ENCODE measurements at places on chromosomes 12 and 14. TPM values are rescaled to one million over a fixed set of nuclear protein-coding genes. Genes with fewer than 3 reads are reported as not detected.

The TC2N gene
- total RNA-seq: 29.6 TPM

The DEPDC4 gene
- total RNA-seq: 5.5 TPM

The AMN gene
- 2.8 TPM for total RNA-seq

The SLC17A8 gene
- total RNA-seq: 0.26 TPM

The PRH2 gene
- not detected for total RNA-seq

The CCND2 gene
- 261 TPM for total RNA-seq

The AICDA gene
- total RNA-seq: not detected

GRCh38 chr12:113766131-113766878 lies 199.8 kb downstream of the RBM19 start:
- peak; percentile 34 for DNase-seq
- H3K27ac ChIP-seq: no peak overlapping the region
- H3K4me3 ChIP-seq: no peak overlapping the region
- H3K27me3 ChIP-seq: no peaks in the 10 kb centered on the region
- H3K36me3 ChIP-seq: no peaks in the 10 kb centered on the region

DNA sequence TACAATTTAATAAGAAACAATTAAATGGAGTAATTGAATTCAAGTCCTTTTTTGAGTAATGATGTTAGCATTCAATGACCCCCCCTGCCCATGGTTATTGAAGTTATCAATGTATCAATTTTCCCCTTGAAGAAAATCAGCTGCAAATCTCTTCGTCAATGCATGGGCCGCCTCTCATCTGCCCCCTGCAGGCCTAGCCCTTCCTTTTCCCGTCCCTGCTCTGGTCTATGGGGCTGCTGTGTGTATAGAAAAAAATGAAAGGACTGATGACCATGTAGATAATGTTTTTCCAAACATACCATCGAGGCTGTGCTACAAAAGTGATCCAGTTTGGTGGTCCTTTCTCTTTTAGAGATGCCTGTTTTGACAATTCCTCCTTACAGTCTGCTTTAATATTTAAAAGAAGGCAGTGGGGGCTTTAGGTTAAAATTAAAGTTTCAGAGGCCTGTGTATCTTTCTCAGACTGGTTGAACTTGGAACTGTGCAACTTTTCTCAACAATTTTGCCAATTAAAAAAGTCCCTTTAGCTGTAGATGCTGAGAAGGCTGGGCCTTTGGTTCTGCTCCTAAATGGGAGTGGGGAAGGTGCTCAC lies 98.4 kb downstream of the APAF1 start:
- peaks cover 29% of the 10 kb centered on the region for H3K4me1 ChIP-seq
- H3K27ac ChIP-seq: no peak overlapping the region
- H3K36me3 ChIP-seq: no peaks in the 10 kb centered on the region
- DNase-seq: peak; percentile 62
- H3K27me3 ChIP-seq: peaks cover 47% of the 10 kb centered on the region

DNA sequence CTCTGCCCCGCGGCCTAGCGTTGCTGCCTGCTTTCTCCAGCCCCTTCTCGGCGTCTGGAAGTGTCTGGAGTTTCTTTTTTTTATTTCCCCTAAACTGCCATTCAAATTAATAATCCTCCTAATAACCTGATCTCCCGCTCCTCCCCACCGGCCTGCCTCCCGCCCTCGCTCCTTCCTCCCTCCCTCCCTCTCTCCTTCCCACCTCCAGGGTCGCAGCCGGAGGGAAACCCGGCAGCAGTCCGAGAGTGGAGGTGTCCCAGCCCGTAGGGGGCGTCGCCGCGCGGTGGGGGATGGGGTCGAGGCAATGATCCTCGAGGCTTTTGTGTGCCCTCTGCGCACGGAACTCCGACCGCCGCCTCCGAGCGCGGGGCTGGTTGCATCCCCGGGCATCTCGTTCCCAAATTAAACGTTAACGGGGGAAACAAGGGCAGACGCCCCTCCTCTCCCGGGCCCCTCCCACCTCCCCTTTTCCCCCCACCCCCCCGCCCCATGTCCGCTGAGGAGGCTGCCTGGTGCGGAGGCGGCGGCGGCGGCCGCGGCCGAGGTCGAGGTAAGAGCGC lies 1.0 kb upstream of the SOCS2 start:
- 0 out of 2 replicates have a peak overlapping the region, but pooled peaks have one; percentile 32 for H3K27ac ChIP-seq
- peaks cover 21% of the 10 kb centered on the region for H3K36me3 ChIP-seq
- peaks cover 31% of the 10 kb centered on the region for H3K27me3 ChIP-seq
- peak; percentile 88 for DNase-seq

GRCh38 chr12:55830601-55831446 lies 1.4 kb upstream of the DNAJC14 start:
- H3K27me3 ChIP-seq: no peaks in the 10 kb centered on the region
- peaks cover 33% of the 10 kb centered on the region for H3K4me1 ChIP-seq
- peak overlapping the region; percentile 99 for H3K27ac ChIP-seq
- peak overlapping the region; percentile 97 for H3K4me3 ChIP-seq
- peaks cover 2% of the 10 kb centered on the region for H3K36me3 ChIP-seq
- peak; percentile 69 for DNase-seq

DNA sequence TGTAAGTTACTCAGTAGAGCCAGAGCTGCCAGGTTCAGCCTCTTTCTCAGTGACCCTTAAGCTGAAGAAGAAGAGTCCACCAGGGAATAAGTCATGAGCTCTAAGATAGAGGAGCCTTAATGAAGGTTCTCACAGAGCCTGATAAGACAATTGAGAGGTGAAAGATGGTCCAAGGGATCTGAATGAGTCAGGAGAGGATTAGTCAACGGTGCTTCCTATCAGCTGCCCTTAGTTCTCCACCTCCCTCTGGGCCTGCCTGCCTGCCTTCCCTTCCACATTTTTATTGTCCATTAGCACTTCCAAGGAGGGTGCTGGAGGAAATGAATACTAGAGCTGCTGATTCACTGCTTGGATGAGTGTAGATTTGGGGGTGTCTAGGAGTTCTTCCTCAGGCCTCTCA lies 161.7 kb upstream of the RMST start:
- H3K36me3 ChIP-seq: peaks cover 7% of the 10 kb centered on the region
- no peaks in the 10 kb centered on the region for H3K27me3 ChIP-seq
- no peaks in the 10 kb centered on the region for H3K4me1 ChIP-seq
- no peak overlapping the region for H3K27ac ChIP-seq

DNA sequence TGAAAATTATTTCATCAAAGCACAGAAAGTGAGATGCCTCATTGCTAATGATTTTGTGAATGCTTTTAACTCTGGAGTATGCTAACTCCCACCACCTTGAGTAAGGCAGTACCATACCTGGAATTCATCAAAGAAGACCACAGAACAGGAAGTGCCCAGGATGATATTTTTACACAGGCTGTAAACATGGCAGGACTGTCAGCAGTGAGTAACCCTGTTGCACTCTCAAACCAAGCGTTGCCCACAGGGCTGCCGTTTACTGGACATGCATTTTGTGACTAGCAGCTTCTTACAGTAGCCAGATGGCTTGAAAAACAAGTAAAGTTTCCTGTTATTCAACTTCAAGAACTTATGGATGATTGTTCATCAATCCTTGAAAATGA lies 42.4 kb downstream of the RALGAPA1 start:
- H3K4me3 ChIP-seq: no peak overlapping the region
- DNase-seq: no peak
- H3K36me3 ChIP-seq: no peaks in the 10 kb centered on the region
- H3K27ac ChIP-seq: no peak overlapping the region
- H3K27me3 ChIP-seq: no peaks in the 10 kb centered on the region

DNA sequence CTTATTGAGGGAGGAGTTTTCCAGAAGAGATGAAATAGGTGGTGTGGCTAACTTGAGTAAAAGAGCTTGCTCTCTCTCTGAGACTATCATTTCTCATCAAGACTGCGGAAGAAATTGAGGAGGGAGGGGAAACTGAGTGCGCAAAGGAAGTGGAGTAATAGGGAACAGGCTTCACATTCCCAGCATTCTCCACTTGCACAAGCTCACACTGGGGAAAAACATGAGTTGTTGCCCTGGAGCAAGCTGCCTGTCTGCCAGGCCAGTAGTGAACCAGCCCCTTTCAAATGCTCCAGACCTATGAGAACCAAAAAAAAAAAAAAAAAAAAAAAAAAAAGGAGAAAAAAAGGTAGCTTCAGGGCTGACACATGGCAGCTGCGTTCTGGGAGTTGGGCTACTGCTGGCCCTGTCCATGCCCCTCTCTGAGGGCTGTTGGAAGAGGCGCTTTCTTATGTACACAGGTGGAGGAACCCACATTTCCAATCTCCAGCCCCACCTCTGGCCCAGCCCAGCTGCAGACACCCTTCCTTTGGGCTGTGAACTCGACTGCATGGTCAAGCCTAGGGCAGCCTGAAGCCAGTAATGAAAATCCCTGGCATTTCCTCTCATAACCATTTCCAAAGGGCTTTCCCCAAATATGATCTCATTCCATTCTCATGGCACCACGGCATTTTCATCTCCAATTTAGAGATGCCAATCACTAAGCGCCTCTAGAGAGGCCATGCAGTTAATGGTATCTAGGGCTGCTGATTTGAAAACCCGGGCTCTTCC lies 32.5 kb upstream of the EMP1 start:
- no peaks in the 10 kb centered on the region for H3K36me3 ChIP-seq
- H3K4me1 ChIP-seq: no peaks in the 10 kb centered on the region
- H3K27ac ChIP-seq: no peak overlapping the region
- no peak for DNase-seq
- no peaks in the 10 kb centered on the region for H3K27me3 ChIP-seq

- H3K4me1 ChIP-seq: peaks cover 6% of the 10 kb centered on the region
- H3K36me3 ChIP-seq: no peaks in the 10 kb centered on the region
- DNase-seq: no peak
- H3K27ac ChIP-seq: no peak overlapping the region
Measured at GRCh38 chr14:32171469-32171868, 30.4 kb upstream of the RNU6-7 start.

- DNase-seq: no peak
- no peaks in the 10 kb centered on the region for H3K36me3 ChIP-seq
- H3K4me1 ChIP-seq: peaks cover 12% of the 10 kb centered on the region
- no peaks in the 10 kb centered on the region for H3K27me3 ChIP-seq
- no peak overlapping the region for H3K4me3 ChIP-seq
Measured at GRCh38 chr14:94536836-94537235, 24.4 kb upstream of the SERPINA4 start.

- peak overlapping the region; percentile 77 for H3K27ac ChIP-seq
- H3K27me3 ChIP-seq: no peaks in the 10 kb centered on the region
- H3K4me3 ChIP-seq: no peak overlapping the region
- H3K4me1 ChIP-seq: peaks cover 43% of the 10 kb centered on the region
Measured at GRCh38 chr14:61754627-61755381, 7.4 kb upstream of the SNAPC1 start.

- H3K27me3 ChIP-seq: peaks cover 13% of the 10 kb centered on the region
- H3K4me1 ChIP-seq: no peaks in the 10 kb centered on the region
- no peak overlapping the region for H3K27ac ChIP-seq
- no peak for DNase-seq
Measured at GRCh38 chr14:106378191-106378590, 851.8 kb downstream of the TMEM121 start.

- no peaks in the 10 kb centered on the region for H3K36me3 ChIP-seq
- H3K27me3 ChIP-seq: no peaks in the 10 kb centered on the region
- no peaks in the 10 kb centered on the region for H3K4me1 ChIP-seq
- no peak overlapping the region for H3K27ac ChIP-seq
- no peak overlapping the region for H3K4me3 ChIP-seq
Measured at GRCh38 chr12:47021298-47021697, 58.1 kb upstream of the PCED1B start.

DNA sequence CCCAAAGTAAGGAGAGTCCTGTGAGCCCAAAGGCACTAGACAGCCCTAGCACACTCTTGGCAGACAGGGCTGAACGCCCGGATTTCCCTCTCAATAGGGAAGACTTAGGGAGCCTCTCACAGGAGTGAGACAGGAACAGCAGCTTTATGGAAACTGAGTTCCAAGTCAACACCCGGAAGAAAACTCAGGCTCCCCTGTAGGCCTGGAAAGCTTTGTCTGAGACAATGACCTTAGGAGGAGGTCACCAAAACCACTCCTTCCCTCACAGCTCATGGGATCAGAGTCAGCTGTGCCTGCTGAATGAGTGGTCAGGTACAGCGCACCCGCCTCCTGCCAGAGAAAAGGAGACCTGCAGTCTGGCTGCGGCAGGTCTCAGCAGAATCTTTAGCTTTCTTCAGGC lies 229.5 kb downstream of the CACNA1C start:
- peaks cover 3% of the 10 kb centered on the region for H3K27me3 ChIP-seq
- H3K4me3 ChIP-seq: no peak overlapping the region
- H3K36me3 ChIP-seq: no peaks in the 10 kb centered on the region
- H3K27ac ChIP-seq: no peak overlapping the region
- DNase-seq: peak; percentile 35

DNA sequence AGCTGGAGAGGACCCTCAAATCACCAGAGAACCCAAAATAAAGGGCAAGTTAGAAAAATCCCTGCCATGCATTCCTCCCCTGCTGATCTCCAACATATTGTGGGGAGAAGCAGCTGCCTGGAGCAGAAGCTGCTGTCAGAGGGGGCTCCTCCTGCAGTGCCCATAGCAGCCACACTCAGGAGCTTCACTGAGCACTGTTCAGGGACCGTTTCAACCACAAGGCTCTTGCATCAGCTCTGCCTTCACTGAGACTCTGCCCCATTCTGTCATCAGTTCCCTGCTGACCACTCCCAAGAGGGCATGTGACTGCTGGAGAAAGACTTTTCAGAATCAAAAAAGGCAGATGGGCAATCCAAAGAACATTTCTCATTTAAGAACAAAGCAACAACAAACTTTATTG lies 392.7 kb downstream of the GALC start:
- peaks cover 24% of the 10 kb centered on the region for H3K36me3 ChIP-seq
- no peak overlapping the region for H3K27ac ChIP-seq
- no peaks in the 10 kb centered on the region for H3K27me3 ChIP-seq
- DNase-seq: no peak

GRCh38 chr12:71415336-71416231 lies 24.0 kb upstream of the LGR5 start:
- H3K36me3 ChIP-seq: peaks cover 18% of the 10 kb centered on the region
- no peaks in the 10 kb centered on the region for H3K4me1 ChIP-seq
- H3K4me3 ChIP-seq: no peak overlapping the region
- no peak overlapping the region for H3K27ac ChIP-seq

DNA sequence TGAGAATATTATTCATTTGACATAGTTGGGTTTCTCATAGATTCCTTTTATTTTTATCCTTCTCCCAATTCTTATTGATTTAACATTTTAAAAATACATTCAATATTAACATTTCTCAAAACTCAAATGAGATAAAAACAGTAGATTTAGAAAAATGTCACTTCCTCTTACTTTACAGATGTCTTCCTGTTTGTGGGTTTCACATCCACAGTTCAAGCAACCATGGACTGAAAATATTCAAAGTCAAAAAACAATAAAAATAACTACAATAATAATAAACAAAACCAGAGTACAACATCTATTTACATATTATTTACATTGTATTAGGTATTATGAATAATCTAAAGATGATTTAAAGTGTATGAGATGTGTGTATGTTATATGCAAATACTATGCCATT lies 111.3 kb upstream of the SLC16A7 start:
- peaks cover 6% of the 10 kb centered on the region for H3K36me3 ChIP-seq
- H3K4me3 ChIP-seq: no peak overlapping the region
- H3K4me1 ChIP-seq: no peaks in the 10 kb centered on the region
- DNase-seq: no peak
- no peaks in the 10 kb centered on the region for H3K27me3 ChIP-seq

Measured in WTC11 (cell line).